ENCODE measurements at places on chromosomes 1 and 21. TPM values are rescaled to one million over a fixed set of nuclear protein-coding genes. Genes with fewer than 3 reads are reported as not detected.

DNA sequence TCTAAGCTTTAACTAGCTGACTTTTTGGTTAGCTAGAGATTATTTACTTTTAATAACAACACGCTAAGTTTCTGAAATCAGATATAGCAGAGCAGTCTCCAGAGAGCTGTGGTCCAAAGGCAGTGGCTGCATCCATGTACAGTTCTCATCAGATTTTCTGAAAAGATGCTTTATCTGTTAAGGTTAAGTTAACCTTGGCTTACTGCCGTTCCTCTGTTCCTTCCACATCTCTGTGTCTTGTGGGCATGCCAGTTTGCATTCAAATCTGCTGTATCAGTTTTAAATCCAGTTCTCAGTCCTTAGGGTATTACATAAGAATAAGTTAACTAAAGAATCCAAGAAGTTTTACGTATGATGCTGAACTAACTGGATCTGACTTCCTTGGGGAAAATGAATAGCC is 46.8 kb downstream of the SPATA46 start:
- no peak overlapping the region for H3K27ac ChIP-seq
- no peaks in the 10 kb centered on the region for H3K27me3 ChIP-seq
- DNase-seq, result no peak

GRCh38 chr21:34852448-34852847 is 183.7 kb downstream of the CLIC6 start:
- H3K27me3 ChIP-seq, result no peaks in the 10 kb centered on the region
- H3K36me3 ChIP-seq, result no peaks in the 10 kb centered on the region
- H3K4me1 ChIP-seq, result no peaks in the 10 kb centered on the region
- H3K4me3 ChIP-seq, result no peak overlapping the region
- H3K27ac ChIP-seq, result no peak overlapping the region
- DNase-seq, result no peak

- H3K4me3 ChIP-seq, result no peak overlapping the region
- H3K27ac ChIP-seq, result no peak overlapping the region
- DNase-seq, result no peak
- H3K36me3 ChIP-seq, result peaks cover 6% of the 10 kb centered on the region
Observed at GRCh38 chr1:97516588-97516987, 404.2 kb downstream of the DPYD start.

- no peaks in the 10 kb centered on the region for H3K27me3 ChIP-seq
- no peaks in the 10 kb centered on the region for H3K36me3 ChIP-seq
- no peak for DNase-seq
- no peaks in the 10 kb centered on the region for H3K4me1 ChIP-seq
- no peak overlapping the region for H3K27ac ChIP-seq
Observed at GRCh38 chr21:35502821-35503220, 453.7 kb upstream of the RUNX1 start.

- peak overlapping the region; percentile 96 for H3K4me3 ChIP-seq
- DNase-seq, result no peak
- no peaks in the 10 kb centered on the region for H3K27me3 ChIP-seq
- H3K27ac ChIP-seq, result peak overlapping the region; percentile 84
Observed at GRCh38 chr1:230067419-230067870, 407 bp downstream of the GALNT2 start.

DNA sequence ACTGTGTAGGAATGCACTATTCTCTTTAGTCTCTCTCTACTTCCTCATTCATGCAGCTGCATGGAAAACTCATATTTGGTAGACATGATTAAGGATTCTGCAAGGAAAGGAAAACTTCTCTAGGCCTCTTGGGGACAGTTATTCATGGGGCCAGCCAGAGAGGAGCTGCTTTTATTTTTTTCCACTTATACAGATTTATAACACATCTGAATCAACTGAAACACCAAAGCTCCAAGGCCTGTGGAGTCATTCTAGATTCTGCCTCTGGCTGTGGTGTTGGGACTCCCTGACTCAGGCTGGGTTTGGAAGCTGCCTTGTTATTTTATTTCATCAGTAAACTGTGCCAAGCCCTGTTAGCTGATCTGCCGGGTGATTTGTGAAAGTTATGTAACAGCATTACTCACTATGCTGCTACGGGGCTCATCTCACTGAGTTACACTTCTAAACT is 83.9 kb upstream of the EDEM3 start:
- H3K4me1 ChIP-seq, result peaks cover 19% of the 10 kb centered on the region
- H3K4me3 ChIP-seq, result no peak overlapping the region
- H3K27me3 ChIP-seq, result no peaks in the 10 kb centered on the region
- peak overlapping the region; percentile 57 for H3K27ac ChIP-seq

DNA sequence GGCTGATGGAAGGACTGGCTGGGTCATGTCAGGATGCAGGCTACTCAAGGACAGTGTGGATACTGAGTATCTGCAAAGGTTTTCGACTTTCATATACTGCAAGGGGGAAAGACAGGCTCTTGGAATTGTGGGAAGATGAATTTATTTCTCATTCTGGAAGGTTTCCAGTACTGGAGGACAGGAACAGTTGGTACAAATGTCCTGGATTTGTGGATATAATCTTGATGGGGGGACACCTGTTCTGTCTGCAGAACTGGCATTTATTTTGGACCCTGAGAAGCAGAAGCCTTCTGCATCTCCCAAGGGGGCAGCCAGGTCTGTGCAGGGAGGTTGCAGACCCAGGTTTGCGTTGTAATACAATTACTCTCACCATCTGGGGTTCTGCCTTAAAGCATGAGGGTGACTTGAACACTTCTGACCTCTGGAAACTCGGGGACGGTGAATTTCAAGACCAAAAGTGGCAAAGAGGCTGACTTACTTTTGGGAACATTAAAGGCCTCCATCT is 65.8 kb downstream of the NOS1AP start:
- H3K4me1 ChIP-seq, result no peaks in the 10 kb centered on the region
- no peak for DNase-seq
- H3K36me3 ChIP-seq, result no peaks in the 10 kb centered on the region
- no peak overlapping the region for H3K27ac ChIP-seq

DNA sequence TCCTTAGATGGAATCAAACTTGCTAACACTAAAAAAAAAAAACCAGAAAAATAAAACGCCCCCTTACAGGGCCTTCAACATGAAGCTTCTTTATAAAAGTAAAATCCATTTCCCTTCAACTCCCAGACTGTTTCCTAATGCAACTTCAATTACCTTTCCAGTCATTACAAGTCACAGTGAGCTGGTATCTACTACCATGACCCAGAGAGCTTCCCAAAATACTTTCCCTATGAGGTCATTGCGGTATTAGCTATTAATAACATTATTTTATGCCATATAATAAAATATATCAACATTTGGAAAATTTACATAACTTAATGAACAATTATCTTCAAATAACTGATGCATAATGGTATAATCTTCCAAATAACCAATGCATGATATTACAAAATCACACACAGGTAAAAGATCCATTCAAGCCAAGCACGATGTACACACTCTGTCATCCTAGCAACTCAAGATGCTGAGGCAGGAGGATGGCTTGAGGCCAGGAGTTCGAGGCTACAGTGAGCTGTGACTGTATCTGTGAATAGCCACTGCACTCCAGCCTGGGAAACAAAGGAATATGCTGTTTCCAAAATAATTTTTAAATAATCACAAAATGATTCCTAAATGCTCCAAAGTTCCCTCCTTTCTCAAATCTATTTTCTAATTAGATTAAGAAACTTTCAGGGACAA is 24.1 kb downstream of the EIF4G3 start:
- H3K27ac ChIP-seq, result no peak overlapping the region
- no peak overlapping the region for H3K4me3 ChIP-seq
- no peaks in the 10 kb centered on the region for H3K4me1 ChIP-seq

GRCh38 chr1:94396356-94397010 is 21.7 kb upstream of the ABCD3 start:
- no peaks in the 10 kb centered on the region for H3K4me1 ChIP-seq
- H3K36me3 ChIP-seq, result no peaks in the 10 kb centered on the region
- no peak for DNase-seq

- no peak overlapping the region for H3K4me3 ChIP-seq
- no peaks in the 10 kb centered on the region for H3K36me3 ChIP-seq
Observed at GRCh38 chr1:147472966-147473732, 68.2 kb upstream of the BCL9 start.

GRCh38 chr1:170620164-170620563 is 43.8 kb upstream of the PRRX1 start:
- no peak overlapping the region for H3K4me3 ChIP-seq
- no peaks in the 10 kb centered on the region for H3K36me3 ChIP-seq
- H3K27ac ChIP-seq, result no peak overlapping the region
- DNase-seq, result no peak

- no peaks in the 10 kb centered on the region for H3K27me3 ChIP-seq
- no peak for DNase-seq
- H3K27ac ChIP-seq, result no peak overlapping the region
Observed at GRCh38 chr1:160844447-160845232, 18.0 kb downstream of the CD244 start.

GRCh38 chr1:35838693-35839245 is 31.0 kb downstream of the AGO4 start:
- no peak overlapping the region for H3K27ac ChIP-seq
- no peaks in the 10 kb centered on the region for H3K4me1 ChIP-seq
- peaks cover 8% of the 10 kb centered on the region for H3K36me3 ChIP-seq
- H3K4me3 ChIP-seq, result no peak overlapping the region
- DNase-seq, result no peak

- no peak overlapping the region for H3K4me3 ChIP-seq
- H3K4me1 ChIP-seq, result no peaks in the 10 kb centered on the region
- no peak overlapping the region for H3K27ac ChIP-seq
- no peaks in the 10 kb centered on the region for H3K36me3 ChIP-seq
- DNase-seq, result no peak
Observed at GRCh38 chr1:101742509-101742908, 254.2 kb downstream of the OLFM3 start.

- H3K27me3 ChIP-seq, result no peaks in the 10 kb centered on the region
- no peak for DNase-seq
- no peaks in the 10 kb centered on the region for H3K4me1 ChIP-seq
- no peak overlapping the region for H3K27ac ChIP-seq
Observed at GRCh38 chr1:111481387-111482221, 7.8 kb downstream of the C1orf162 start.

DNA sequence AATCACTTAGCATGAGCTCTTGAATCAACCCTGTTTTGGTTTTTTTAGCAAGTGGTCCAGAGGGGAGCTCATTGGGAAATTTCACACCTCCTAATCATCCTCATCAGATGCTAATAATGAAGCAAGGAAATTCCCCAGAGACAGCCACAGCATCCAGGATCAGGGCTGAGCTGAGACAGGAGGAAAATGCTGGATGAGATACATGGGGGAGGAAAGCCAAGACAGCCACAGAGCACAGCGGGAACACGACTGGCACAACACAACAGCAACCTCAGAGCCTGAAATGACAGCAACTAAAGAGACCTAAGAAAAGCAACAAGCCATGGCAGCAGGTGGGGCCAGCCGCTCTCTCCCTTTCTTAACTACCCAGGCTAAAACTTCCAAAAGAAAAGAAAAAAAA is 70.4 kb downstream of the UBR4 start:
- H3K27ac ChIP-seq, result no peak overlapping the region
- H3K27me3 ChIP-seq, result no peaks in the 10 kb centered on the region
- H3K36me3 ChIP-seq, result peaks cover 16% of the 10 kb centered on the region
- no peak overlapping the region for H3K4me3 ChIP-seq

DNA sequence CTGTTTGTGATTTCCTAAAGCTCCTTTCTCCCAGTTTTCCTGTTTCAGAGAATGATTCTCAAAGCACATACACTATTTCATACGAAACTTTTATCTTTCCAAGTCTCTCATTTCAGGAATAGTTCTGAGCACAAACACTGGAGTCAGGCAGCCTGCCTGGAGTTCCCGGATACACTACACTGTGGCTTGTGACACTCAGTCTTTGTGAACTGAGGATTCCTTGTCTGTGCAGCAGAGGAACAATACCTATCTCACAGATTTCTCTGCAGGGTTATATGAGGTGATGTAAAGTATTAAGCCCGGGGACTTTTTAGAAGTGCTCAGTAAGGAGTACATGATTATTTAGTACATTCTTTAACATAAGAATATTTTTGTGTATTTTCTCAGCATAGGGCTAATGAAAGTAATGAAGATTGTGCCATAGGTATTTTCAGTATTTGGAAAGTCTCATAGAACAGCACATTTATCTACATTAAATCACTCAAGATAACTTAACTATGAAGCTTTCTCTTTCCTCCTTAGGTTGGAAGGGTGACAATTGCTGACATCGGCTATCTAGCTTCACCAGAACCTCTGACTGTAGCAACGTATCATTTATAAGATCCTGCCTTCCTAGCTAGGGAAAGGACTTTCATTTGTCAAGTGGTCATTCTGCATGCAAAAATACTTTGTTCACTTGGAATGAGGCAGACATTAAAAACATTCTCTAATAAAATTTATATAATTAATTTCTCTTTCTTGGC is 12.9 kb downstream of the GBP2 start:
- H3K4me1 ChIP-seq, result no peaks in the 10 kb centered on the region
- no peak for DNase-seq
- peak overlapping the region; percentile 25 for H3K27ac ChIP-seq
- no peaks in the 10 kb centered on the region for H3K27me3 ChIP-seq
- H3K36me3 ChIP-seq, result peaks cover 16% of the 10 kb centered on the region
- no peak overlapping the region for H3K4me3 ChIP-seq

DNA sequence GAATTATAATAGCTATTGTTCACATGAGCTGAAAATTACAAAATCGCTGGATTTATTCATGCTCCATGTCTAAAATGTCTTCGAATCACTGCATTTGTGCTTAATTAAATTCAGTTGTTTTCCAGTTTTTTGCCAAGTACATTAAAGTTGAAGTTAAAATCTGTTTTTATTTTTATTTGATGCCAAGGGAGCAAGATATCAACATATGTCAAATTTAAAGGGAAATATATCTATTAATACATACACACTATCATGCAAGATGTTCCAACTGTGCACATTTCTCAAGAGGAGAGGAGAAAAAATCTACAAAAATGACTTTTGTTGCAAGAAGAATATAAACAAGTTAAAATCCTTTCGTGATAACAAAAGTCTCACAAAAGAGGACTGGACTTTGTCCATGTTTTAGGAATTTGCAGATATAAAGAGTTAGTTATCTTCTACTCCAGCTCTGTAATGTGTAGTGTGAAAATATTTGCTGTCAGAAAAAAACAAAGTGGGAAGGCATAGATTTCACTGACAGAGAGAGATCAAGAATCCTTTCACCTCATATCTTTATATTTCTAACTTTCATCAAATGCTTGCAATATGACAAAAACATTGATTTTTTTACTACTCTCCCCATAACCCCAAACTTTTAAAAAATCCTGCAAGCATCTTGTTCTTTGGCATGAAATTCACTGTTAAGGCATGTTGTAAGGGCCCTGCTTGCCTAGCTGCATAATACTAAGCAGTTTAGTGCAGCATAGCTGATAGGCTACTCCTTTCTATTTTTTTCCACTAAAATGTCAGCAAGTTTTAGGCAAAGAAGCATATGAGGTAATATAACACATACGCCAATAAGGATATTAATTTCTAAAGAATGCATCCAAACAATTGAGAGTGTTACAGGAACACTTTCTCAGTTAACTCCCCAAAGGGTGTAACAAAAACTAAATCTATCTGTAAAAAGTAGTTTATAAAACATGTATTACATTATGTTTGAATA is 340.2 kb upstream of the ADAMTS5 start:
- no peak for DNase-seq
- no peak overlapping the region for H3K27ac ChIP-seq
- H3K4me3 ChIP-seq, result no peak overlapping the region
- no peaks in the 10 kb centered on the region for H3K27me3 ChIP-seq
- no peaks in the 10 kb centered on the region for H3K36me3 ChIP-seq
- no peaks in the 10 kb centered on the region for H3K4me1 ChIP-seq

- no peak overlapping the region for H3K27ac ChIP-seq
- H3K36me3 ChIP-seq, result no peaks in the 10 kb centered on the region
- no peaks in the 10 kb centered on the region for H3K27me3 ChIP-seq
- DNase-seq, result no peak
- no peaks in the 10 kb centered on the region for H3K4me1 ChIP-seq
Observed at GRCh38 chr1:201248721-201249559, 34.4 kb upstream of the PKP1 start.

Gene NR5A2
- 4.9 TPM for total RNA-seq

Gene SLC25A34
- total RNA-seq, result 1.0 TPM

Gene LCE1D
- total RNA-seq, result not detected

Gene SPRR2G
- total RNA-seq, result not detected

Gene RCAN3
- total RNA-seq, result 8.8 TPM

Gene SYF2
- 85.0 TPM for total RNA-seq

Gene FABP3
- 7.9 TPM for total RNA-seq

Gene HLX
- 5.0 TPM for total RNA-seq

Measured in breast epithelium (tissue), 4 donors.